Activated CD4-positive, alpha-beta T cell treated with anti-CD3 and anti-CD28 coated beads, Interleukin-2, amount 50 U/mL, for 24 hours (primary cell): ENCODE measurements at places on chromosomes 3 and 15.

- DNase-seq = no peak
Observed at GRCh38 chr3:132346841-132347736, 29.9 kb downstream of the ACP3 start.

DNA sequence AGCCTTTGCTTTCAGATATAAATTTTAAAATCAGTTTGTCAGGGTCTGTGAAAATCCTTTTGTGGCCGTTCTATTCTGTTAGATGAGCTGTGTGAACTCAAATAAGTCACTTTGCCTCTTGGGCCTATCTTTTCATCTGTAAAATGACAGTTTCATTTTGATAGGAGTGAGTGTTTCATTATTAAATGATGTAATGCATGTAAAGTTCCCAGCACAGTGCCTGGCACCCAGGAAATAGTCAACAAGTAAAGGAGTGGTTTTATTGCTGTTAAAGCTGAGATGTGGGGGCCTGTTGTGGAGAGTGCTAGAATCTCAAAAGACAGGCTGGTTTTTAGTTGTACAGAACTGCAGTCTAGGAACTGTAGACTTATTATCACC lies 394.5 kb upstream of the CFAP20DC start:
- DNase-seq = no peak

DNA sequence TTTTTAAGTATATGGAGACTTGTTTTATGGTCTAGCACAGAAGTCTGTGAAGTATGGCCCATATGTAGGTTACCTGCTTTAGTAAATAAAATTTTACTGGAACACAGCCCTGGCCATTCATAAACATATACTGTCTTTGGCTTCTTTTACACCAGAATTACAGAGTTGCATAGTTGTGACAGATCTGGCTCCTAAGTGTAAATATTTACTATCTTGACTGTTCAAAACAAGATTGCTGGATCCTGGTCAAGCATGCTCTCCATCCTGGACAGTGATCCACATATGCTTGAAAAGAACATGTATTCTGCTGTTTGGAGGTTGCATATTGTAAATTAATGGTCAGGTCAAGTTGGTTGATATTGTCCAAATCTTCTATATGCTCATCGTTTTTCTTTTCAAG lies 57.9 kb downstream of the STT3B start:
- DNase-seq = no peak

GRCh38 chr3:64023187-64023860 lies at the start of gene PSMD6:
PSMD6 (minus strand) TSS chr3:64023494; CDS start chr3:64023419, 75 bp downstream.
- peak; percentile 88 for DNase-seq

GRCh38 chr3:130849091-130849552 lies 44.8 kb upstream of the ATP2C1 start:
- no peak for DNase-seq

GRCh38 chr3:54026543-54026942 lies 95.8 kb upstream of the CACNA2D3 start:
- DNase-seq = no peak
